ENCODE measurements at places on chromosomes 5 and 9.

DNA sequence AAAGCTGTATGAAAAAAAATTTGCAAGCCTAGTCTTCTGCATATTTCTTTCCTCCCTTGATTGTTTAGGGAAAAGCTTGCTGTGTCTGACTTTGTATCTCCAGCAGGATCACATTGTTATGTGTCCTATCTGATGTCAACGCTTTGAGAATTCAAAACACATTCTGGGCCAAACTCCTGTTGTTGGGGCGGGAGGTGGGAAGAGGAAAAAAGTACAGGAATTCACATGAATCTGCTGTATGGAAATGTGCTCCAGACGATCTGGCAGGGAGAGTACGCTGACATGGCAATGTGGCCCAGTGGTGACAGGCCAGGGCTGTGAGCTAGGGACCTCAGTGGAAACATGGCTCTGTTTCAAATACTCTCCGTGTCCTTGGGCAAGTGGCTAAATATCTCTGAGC lies 87.4 kb upstream of the GNA14 start:
- DNase-seq, result no peak

DNA sequence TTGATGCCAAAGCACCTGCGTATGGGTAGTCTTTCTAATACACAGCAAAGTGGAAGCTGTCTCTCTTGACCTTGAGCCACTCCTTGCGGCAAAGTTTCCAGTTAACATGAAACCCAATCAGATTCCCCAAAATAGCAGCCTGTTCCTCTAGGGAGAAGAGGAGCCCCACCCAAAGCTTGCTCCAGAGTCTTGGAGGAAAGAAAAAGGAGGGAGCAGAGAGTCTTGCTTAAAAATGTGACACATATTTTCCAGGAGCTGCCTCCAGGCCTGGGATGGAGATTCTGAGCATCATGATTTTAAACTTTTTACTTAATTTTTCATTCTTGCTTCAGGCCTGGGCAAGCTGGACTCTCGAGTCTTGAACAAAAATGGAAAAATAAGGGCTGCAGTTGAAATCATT lies 223.5 kb upstream of the TNC start:
- DNase-seq, result no peak

- DNase-seq, result no peak
Measured at GRCh38 chr5:67921004-67921601, 294.5 kb upstream of the PIK3R1 start.

DNA sequence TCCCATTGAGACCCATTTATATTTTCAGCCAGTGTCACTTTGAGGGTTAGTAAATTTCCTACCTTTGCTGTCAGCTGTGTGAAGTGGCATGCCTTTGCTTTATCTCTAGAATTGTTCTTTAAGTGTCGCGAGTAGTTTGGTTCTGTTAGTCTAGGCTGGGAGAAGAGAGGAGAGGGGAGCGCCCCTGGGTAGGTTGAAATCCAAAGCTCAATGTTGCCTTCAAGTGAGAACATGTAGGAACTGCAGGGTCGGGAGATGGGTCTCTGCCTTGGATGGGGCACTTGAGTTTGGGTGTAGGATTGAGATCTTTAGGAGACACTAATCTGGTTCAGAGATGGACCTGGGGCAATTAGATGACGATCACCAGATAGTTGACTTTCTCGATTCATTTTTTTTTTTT lies 46.3 kb downstream of the STC2 start:
- no peak for DNase-seq

DNA sequence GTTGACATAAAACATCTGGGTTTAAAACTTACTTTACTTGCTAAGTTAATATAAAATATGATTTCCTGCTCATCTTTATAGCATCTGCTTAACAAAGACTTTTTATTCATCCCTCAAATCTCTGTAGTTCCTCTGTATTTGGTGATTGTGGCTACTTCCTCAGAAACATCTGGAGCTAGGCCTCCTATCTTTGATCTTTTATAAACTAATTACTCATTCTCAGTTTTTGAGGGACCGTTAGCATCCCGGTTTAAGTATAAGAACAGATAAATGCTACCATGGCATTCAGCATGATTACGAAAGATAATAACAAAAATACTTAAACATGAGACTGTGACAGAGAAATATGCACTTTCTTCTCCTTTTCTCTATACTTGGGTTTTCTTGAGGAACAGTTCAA lies 85.3 kb downstream of the SLC38A9 start:
- DNase-seq, result no peak

DNA sequence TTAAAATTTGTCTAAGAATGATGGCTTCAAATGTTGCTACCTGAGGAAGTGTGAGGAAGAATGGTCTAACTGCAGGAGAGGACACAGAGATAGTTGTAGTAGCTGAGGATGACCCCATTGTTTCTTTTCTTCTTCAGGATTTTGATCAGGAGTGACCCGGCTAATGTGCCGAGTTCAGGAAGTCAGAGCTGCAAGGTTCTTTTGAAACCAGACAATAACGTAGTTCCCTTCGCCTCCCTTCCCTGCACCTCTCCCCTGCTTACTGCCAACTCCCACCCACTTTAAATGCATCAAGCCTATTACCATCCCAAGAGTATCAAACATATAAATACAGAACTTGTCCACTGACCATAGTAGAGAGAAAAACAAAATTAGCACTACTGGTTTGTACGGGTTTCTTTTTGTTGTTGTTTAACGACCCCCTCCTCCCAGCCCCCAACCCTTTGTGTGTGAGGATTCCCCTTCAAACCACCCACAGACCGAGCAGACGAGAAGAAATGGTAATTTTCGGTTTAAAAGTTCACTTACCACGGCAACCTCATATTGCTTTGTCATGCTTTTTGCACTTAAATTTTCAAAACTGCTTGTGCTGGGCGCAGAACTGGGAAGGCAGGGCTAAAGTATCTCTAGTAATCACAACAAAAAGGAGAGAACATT lies 23.5 kb upstream of the ELAVL2 start:
- DNase-seq, result no peak

DNA sequence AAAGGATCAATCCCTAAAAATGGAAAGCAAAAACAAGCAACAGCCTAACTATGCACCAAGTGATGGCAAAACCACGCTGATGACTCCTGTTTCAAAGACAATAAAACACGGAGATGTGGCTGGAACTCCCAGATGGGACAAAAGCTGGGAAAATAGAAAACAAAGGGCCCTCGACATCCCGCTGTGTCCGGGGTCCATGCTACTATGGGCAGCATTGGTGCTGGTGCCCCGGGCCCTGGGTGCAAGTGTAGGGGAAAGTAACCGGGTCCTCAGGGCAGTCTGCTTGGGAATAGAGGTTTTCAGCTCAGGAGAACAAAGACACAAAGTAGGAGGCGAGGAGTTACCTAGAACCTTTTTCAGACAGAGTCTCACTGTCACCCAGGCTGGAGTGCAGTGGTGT lies 46.1 kb downstream of the MRPL36 start:
- DNase-seq, result no peak

DNA sequence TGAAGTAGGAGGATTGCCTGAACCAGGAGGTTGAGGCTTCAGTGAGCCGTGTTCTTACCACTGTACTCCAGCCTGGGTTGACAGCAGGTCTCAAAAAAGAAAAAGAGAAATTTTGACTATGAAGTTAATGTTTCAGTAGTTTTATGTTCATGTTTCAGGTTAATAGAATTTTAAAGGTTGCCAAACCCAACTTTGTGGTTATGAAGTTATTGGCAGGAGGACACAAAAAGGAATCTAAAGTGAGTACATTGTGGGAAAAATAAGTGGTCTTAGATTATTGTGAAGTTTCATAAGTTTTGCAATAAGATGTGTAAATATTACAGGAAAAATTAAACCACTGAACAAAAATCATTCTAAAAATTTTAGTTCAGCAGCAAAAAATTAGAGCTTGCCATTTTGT lies 78.6 kb downstream of the GOLM1 start:
- no peak for DNase-seq

DNA sequence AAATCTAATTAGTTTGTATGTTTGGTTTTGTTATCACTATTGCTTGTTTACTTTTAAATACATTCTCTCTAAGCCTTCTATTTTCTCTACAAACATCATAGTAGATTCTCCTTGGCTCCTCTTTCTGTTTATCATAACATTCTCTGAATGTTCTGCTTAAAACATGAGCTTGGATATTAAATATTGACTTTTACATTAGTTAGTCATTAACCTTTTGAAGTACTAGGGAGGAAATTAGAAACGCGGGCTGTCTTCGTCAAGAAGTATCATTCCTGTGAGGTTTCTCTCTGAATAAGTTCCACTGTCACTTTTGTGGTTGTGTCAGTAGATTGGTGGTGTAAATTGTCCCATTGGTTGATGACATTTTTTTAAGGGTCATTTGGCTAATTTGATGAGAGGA lies 821.5 kb downstream of the EFNA5 start:
- no peak for DNase-seq

- no peak for DNase-seq
Measured at GRCh38 chr9:95004411-95005277, 278.1 kb downstream of the AOPEP start.

- DNase-seq, result no peak
Measured at GRCh38 chr5:28710360-28710759, 1672.0 kb upstream of the CDH9 start.

GRCh38 chr9:15670894-15671293 lies 118.1 kb downstream of the CCDC171 start:
- no peak for DNase-seq

- DNase-seq, result no peak
Measured at GRCh38 chr5:11925701-11926100, 21.5 kb upstream of the CTNND2 start.

- no peak for DNase-seq
Measured at GRCh38 chr5:149282027-149282965, 10.6 kb downstream of the AFAP1L1 start.

DNA sequence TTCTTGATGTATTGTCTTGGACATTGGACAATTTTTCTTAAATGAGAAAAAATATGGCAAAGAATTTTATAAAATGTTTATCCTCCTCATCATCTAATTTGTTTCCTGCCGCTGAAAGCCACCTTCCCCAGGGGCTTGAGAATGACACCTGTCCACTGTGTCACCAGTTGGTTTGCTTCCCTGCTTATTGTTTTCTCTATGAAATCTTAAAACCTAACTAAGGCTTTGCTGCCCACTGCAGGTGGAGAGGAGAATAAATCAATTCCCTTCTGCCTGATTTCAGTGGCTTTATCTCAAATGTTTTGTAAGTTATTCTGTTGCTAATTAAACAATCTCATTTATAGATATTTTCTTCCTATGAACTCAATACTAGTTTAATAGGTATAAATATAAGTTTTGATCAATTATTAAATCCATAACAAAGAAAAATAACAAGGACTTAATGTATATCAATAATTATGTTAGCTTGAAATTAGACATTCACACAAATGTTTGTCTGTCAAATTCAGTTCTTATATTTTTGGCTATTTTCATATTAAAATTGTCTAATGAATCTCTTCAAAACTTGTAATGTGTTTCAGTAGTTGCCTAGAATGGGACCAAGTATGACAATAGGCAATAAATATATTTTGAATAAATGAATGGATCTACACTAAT lies 822.5 kb downstream of the PTPRD start:
- DNase-seq, result no peak

- no peak for DNase-seq
Measured at GRCh38 chr5:169160405-169160901, 140.5 kb downstream of the SLIT3 start.

GRCh38 chr9:129595903-129596540 lies 24.9 kb downstream of the C9orf50 start:
- DNase-seq, result no peak

DNA sequence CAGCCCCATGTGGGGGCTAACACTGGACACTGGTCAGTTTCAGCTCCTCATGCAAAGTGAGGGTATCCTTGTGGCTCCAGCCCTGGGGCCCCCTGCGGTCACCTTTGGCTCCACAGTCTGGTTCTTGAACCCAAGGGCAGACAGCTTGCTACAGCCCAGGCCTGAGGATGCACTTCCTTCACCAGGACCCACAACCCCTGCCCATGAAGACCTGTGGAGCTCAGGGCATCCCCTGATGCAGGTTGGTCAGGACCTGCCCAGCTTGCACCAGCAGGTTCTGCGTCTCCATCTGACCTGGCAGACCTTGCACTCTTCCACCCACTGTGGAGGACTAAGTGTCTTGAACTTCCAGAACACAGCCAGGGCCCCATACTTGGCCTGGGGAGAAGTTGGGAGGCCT lies 3.7 kb upstream of the MRNIP start:
- no peak for DNase-seq

- DNase-seq, result no peak
Measured at GRCh38 chr9:98706651-98707165, 2.0 kb downstream of the GABBR2 start.

DNA sequence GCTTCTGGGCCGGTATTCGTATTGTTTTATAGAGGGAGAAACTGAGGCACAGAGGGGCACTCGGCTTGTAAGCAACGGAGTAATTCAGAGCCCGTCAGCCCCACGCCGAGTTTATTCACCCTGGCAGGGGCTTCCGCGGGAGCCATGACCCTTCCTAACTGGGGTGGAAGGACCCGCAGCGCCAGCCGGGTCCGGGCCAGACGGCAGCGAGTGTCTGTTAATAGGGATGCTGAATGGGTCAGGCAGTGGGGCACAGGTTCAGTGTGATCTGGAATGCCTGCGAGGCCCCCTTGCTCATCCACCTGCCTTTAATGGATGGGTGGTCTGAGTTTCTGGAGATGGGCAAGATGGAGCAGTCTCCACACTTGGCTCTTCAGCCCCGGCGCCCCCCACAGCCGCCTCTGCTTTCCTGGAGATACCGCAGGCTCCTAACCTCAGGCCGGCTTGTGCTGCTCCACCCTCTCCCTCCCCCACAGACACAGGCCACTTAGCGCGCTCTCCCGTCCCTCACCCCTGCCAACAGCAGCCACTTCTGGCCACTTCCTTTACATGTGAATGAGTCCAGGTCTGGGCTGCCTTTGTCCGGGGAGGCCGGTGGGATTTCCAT lies 147.1 kb downstream of the ERCC6L2 start:
- no peak for DNase-seq

GRCh38 chr9:99335280-99335679 lies 113.2 kb downstream of the SEC61B start:
- no peak for DNase-seq

DNA sequence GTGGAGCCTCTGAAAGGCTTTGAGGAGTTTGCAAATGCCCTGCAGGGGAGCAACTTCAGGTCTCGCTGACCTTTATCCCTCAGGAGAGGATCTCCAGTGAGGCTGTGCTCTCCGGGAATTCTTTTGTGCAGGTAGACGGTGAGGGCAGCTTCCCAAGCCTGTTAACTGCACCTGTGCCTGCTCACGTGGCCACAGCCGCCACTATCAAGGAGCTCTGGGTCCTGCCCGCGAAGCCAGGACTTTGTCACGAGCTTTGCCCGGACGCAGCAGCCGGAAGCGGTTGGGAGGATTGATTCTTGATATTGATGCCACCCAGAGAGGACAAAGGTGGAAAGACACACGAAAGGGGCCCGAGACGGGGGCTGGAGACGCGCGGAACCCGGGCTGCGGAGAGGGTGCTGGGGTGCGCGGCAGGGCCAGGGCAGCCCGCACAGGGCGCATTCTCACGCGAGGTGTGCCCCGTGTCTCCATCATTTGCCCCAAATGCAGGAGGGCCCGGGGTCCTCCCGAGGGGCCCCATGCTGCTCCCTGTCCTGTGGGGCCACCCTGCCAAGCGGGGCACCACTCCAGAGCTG lies 18.2 kb downstream of the SLC9A3 start:
- no peak for DNase-seq

DNA sequence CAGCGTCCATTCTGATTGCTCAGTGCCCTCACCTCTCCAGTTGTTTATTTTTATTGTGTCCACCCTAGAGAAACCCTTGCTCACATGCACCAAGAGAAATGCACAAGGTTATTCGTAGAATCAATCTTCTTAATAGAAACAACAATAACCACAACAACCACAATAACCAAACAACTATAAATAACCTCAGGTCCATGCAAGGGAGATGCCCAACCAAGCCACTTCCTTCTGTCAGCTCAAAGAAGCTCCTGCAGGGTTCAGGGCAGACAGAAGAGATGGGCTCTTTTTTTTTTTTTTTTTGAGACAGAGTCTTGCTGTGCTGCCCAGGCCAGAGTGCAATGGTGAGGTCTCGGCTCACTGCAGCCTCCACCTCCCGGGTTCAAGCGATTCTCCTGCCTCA lies 14.9 kb upstream of the TCOF1 start:
- DNase-seq, result no peak
